Urothelium cell line (cell line): ENCODE measurements at places on chromosomes 12 and 14.

DNA sequence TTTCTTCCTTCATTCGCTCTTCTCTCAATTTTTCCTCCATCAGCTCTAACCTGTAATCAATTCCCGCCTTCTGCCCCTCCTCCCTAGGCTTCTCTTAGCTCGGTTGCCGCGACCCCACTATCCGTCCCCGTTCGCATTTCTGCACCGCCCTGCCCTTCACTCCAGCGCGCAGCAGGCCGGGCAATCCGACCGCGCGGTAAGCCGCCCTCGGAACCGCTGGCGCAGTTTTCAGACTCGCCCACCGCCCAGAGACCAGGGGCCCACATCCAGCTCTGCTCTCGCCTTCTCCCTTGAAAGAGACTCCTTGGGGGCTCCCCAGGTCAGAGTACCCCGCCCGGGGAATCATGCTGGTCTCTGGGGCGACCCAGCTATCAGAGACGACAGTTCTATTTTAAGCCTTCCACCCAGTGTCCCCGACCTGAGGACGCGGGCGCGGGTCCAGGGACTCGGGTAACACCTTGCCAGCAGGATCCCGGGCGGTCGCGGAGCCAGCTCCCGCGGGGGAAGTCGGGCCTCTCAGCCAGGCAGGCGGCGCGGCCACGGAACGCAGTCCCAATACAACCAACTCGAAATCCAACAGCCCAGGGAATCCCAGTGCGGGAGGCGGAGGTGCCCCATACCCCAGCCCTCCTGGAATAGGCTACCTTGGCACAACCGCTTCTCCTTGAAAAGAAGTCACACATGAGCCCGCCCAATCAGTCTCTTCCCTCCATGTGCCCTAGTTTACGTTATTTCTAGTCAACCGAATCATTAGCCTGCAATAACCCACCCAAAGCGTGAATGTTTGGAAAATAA is 5.7 kb upstream of the SLC38A4 start:
- no peak for DNase-seq

GRCh38 chr12:51033048-51033447 is 6.9 kb upstream of the SLC11A2 start:
- DNase-seq = no peak

- DNase-seq = no peak
Measured at GRCh38 chr12:2681450-2682205, 113.1 kb upstream of the FKBP4 start.

DNA sequence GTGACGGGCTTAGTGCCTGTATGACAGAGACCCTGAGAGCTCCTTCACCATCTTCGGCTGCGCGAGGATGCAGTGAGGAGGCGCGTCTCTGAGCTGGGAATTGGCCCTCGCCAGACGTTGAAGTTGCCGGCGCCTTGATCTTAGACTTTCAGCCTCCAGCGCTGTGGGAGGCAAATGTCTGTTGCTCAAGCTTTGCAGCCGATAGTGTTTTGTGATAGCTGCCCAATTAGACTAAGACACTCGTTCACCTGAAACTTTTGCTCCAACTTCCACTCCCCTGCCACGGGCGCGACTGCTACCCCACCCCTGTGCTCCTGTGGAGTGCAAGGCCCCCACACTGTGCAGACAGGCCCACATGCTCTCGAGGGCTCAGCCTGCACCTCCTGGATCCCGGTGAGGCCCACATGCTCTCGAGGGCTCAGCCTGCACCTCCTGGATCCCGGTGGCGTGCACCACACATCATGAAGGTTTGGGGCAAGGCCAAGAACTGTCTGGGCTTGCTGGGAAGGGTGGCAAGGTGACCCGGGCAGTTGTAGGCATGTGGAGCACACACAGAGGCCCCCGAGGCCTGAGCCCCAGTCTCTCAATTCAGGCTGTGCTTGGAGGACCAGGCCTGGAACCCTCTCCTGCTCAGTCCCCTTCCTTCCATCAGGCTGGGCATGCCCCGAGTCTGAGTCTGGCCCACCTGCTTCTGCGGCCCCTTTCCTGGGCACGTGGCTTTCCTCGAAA is 324.6 kb downstream of the TMEM121 start:
- DNase-seq = no peak

DNA sequence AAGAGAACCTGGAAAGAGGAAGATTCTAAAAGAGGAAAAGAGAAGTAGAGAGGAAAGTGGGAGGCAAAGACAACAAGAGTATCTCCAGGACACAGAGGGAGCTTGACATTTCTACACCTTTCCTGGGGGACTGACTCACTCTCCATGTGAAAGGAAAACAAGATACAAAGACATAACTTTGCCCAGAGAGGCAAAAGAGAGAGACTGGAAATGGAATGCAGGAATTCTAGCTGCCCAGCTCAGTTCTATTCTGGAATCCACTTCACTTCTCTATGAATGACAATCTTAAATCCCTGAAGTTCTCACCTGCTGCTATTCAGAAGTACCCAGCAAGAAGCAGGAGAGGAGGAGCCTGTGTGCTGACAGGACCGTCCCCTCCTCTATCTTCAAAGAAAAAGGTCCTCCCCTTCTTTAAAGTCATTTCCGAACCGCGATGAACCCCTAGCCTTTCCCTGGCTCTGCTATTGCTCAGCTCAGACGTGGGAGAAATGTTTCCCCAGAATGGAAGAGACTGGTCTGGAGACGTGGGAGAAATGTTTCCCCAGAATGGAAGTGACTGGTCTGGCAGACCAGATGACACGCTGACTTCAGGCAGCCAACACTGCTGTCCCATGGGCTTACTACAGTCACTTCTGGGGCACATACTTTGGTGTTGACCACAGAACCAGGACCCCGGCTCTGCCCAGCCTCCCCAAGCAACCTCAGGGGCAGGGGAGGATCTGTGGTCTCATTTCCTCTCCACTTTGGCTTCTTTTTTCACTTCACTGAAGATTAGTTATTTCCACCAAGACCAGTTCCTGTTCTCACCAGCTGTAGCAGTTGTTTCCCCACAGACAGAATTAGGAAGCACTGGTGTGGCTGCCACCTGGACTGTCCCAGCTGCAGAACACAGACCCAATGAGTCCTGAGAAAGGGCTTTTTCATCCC is 8.3 kb downstream of the FMNL3 start:
- no peak for DNase-seq

DNA sequence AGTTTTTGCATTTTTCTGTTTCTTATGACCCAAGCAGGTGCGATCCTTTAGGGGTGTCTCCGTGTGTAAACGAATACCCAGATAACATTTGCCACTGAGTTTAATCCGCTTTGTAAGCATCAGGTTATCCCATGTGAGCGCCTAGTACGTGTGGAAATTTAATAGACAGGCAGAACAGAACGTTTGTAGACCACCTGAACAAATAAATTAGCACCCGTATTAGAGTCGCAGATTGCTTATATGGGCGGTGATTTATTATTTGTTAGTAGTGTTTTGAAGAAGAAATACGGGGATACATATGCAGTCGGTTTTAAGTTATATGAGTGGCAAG is 325 bp downstream of the C12orf60 start:
- DNase-seq = no peak

GRCh38 chr12:88946372-88946997 is 366.2 kb upstream of the KITLG start:
- no peak for DNase-seq

DNA sequence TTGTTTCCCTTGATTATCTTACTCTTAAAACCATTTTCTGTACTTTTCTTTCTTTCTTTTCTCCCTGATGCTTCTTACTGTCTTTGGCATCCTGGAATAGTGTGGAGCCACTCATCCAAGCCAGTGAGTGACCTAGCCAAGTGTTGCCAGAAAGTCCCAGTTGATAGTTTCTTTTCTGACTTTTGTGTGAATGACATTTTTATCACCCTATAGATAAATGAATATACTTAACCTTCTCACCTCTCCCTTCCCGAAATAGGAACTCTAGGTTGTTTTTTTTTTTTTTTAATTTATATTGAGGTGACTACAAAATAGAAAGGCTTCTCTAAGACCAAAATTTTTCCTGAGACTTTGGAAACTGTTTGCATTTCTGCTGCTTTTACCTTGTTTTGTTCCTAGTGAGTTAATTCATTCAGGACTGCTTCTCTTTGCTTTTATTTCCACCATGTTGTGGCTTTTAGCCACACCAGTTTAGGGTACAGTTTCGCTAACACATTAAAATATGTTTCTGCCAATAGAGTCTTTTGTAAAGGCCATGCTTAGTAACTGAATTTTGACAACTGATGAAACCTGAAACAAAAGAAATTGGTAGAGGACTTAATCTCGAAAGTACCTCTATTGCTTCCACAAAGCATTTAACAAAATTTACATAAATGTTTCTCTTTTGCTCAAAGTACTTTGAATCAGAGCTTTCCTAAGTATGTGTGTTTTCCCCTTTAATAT is 194.6 kb downstream of the ERC1 start:
- no peak for DNase-seq

- no peak for DNase-seq
Measured at GRCh38 chr12:66203820-66204219, 14.8 kb downstream of the IRAK3 start.

DNA sequence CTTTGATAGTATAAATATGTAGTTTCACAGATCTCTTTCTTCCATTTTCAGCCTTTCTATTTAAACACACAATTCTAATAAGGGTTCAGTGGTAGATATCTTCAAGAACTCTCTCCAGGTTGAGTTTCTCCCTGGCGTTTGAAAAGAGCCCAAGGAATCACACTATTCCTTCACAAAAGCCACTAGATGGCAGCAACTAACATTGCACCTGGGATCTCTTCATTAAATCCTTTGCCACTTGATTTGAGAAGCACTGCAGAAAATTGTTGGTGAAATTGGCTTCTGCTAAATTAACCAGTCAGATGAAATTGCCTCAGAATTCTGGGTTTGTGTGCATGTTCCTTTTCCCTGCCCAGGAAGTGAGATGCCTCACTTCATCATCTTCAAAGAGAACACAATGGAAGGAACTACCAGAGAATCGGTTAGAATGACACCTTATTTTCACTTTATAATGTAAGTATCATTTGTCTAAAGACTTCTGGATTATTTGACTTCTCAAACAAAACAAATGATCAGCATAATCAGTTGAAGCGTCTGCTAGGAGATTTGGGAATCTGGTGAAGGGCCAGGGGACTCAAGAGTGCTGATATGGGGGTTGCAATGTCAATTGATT is 6.8 kb downstream of the CCDC198 start:
- peak; percentile 70 for DNase-seq

- DNase-seq = no peak
Measured at GRCh38 chr12:119749666-119750065, 81.7 kb downstream of the PRKAB1 start.

DNA sequence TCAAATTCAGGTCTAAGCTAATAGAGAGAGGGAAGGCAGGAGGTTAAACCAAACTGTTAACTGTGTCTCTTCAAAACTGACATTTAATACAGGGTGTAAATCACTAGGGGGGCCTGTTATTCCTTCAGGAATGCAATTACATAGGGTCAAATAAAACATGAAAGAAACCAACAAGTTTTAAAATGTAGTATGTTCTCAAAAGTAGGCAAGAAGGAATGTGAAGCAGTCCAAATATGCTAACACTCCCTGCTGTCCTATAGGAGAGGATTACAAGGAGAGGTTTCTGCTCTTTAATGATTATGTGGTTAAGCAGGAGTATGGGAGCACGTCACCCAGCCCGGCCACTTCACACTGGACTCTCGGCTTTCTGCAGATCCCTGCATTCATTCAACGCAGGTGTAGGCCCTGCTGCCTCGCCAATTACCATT is 42.5 kb upstream of the BMP4 start:
- peak; percentile 90 for DNase-seq
